Dermis microvascular lymphatic vessel endothelial cell (primary cell): ENCODE measurements at places on chromosomes 12 and 14.

GRCh38 chr14:75614179-75614578 lies 35.8 kb downstream of the FLVCR2 start:
- no peak for DNase-seq

DNA sequence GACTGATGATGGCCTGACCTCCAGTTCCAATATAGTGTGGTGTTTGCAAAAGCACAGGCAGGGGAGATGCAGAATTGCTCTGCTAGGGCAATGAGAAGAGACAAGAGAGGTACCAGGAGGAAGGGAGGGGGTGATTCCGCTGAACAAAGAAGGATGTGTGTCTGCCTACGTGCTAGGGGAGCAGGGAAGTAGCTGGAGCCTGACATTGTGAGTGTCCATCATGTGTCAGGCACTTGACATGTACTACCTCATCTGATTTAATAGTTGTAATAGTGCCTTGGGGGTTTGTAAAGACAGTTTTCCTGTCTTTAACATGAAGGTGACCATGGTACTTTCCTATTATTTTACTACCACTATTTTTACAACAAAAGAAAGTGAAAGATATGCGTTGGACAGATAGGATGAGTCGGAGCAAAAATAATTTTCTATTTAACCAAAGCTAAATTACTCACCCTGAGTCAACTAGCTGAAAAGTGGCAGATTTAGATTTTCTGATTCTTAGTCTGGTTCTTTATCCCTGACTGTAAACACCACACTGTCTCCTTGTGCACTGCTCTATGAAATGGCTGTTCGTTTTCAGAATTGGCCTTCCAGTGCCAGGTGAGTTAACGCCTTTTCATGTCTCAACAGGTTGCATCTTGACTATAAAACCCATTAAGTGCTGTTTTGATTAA lies 33.7 kb upstream of the TEAD4 start:
- no peak for DNase-seq

DNA sequence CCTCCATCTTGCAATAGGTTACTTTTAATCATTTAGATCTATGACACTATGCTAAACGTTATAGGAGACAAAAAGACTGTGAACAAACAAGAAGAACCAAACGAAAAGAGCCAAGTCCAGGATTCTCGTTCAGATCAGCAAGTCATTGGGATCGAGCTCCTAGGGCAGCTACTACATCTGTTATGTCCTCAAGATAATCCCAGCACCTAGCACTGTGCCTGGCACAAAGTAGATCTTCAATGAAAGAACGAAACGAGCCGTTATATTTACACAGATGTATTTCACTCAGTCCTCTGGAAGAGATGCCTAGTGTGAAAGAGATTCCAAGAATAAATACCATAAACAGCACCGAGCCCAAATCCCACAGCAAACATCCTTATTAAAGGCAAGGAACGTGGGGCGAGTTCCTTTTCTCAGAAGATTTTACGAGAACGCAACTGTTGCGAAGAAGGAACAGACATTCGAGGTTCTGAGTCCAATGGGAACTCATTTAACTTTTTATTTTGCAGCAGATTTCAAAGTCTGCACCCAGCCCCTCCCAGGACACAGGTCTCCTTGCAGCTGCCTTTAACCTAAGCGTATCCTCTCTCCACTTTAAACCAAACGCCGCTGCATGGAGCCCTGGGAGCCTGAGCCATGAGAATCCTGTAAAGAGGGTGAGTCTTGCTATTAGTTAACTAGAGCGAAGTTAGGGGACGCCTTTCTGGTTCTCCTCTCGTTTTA lies 544 bp upstream of the TDP1 start:
- DNase-seq = no peak

DNA sequence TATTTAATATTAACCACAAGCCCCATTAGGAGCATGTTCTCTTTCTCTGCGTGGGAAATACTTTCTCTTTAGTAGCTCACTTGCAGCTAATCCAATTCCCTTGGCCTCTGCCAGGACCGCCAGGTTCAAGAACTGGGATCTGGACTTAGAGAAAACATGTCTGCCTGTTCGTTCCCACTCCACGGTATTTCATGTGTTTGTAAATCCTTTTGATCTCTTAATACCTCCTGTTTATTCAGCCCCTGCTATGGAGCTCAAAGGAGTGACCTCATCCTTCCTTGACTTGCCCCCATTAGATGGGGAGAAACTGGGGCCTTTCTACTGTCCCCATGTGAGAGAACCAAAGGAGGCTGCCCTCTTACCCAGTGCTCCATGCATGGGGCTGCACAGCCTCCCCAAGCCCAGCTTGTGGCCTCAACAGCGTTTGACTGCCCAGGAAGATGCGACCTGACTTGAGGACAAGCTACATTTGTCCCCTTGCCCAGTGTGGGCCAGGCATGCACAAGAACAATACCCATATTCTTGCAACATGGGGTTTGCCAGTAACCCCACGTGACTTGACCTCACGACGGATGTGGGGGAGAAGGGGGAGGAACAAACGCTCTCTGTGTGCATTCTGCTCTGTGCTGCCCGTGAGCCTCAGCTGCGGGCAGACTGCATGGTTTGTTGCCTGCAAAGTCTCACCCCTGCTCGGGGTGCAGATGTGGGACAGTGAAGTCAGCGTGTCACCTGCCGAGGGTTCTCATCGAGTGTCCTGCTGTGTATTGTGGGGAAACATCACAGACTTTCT lies 30.3 kb downstream of the CD9 start:
- no peak for DNase-seq
